Endodermal cell (in vitro differentiated cells): ENCODE measurements at places on chromosomes 12 and 14. TPM values are rescaled to one million over a fixed set of nuclear protein-coding genes. Genes with fewer than 3 reads are reported as not detected.

- no peaks in the 10 kb centered on the region for H3K4me1 ChIP-seq
- no peaks in the 10 kb centered on the region for H3K27me3 ChIP-seq
Measured at GRCh38 chr14:91273885-91274273, 29.4 kb upstream of the GPR68 start.

GRCh38 chr14:67934087-67934486 is 114.5 kb downstream of the RAD51B start:
- peaks cover 6% of the 10 kb centered on the region for H3K4me1 ChIP-seq
- H3K4me3 ChIP-seq, result no peak overlapping the region
- peak; percentile 75 for DNase-seq
- H3K27ac ChIP-seq, result no peak overlapping the region
- peaks cover 42% of the 10 kb centered on the region for H3K27me3 ChIP-seq
- no peaks in the 10 kb centered on the region for H3K36me3 ChIP-seq

- H3K36me3 ChIP-seq, result peaks cover 17% of the 10 kb centered on the region
- H3K4me3 ChIP-seq, result peak overlapping the region; percentile 38
- H3K4me1 ChIP-seq, result no peaks in the 10 kb centered on the region
- DNase-seq, result peak; percentile 93
- H3K27me3 ChIP-seq, result no peaks in the 10 kb centered on the region
Measured at GRCh38 chr12:2963760-2964292, 4.6 kb downstream of the TEAD4 start.

- no peak overlapping the region for H3K4me3 ChIP-seq
- no peaks in the 10 kb centered on the region for H3K27me3 ChIP-seq
- DNase-seq, result no peak
- no peak overlapping the region for H3K27ac ChIP-seq
- H3K4me1 ChIP-seq, result peaks cover 17% of the 10 kb centered on the region
- H3K36me3 ChIP-seq, result no peaks in the 10 kb centered on the region
Measured at GRCh38 chr12:119369907-119370546, 35.5 kb downstream of the CCDC60 start.

GRCh38 chr12:25853316-25854095 is 105.0 kb upstream of the RASSF8 start:
- H3K27ac ChIP-seq, result no peak overlapping the region
- peaks cover 3% of the 10 kb centered on the region for H3K4me1 ChIP-seq
- no peak for DNase-seq
- no peaks in the 10 kb centered on the region for H3K36me3 ChIP-seq

Gene ARHGEF25
- total RNA-seq, result 11.3 and 12.7 TPM in 2 replicates

Gene KRT72
- total RNA-seq, result not detected in 3 replicates

Gene IQSEC3
- 1.5 and 2.3 TPM in 2 replicates for total RNA-seq

Gene HOXC6
- not detected in 3 replicates for total RNA-seq

Gene KRT4
- total RNA-seq, result not detected in 3 replicates

Gene SMIM41
- total RNA-seq, result not detected in 3 replicates

Gene ACSM4
- total RNA-seq, result 11.4 to 24.2 TPM (median 13.9 TPM) in 3 replicates

Gene MYF5
- total RNA-seq, result not detected in 3 replicates
